ENCODE measurements at places on chromosomes 7 and 10.
A peak's percentile ranks its signal among the peaks of the same experiment; 100 is the strongest.

DNA sequence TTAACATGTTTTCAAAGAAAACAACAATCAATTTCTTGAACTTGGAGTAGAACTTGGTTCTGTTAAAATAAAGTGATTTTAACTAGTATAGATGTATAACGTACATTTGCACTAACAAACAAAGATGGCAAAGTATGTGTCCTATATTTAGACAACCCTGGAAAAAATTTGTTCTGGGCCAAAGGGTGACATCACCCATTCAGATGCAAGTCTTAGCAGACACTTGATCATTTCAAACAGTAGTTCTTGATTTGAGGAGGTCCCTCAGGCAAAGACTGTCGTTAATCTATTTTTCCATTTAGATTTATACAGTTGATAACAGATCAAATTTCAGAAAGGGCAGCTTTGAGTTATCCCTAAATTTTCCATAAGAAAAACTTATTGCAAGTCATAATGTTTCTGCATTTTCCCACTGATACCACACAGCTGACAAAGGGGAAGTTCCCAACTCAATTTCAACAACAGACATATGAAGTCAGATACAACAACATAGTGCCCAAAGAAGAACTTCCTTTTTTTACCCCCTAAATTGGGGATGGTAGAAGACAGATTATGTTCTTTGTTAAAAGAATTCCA is 5.2 kb downstream of the NMT2 start:
- DNase-seq = no peak

- no peak for DNase-seq
Observed at GRCh38 chr7:77306231-77307067, 106.8 kb upstream of the FGL2 start.

DNA sequence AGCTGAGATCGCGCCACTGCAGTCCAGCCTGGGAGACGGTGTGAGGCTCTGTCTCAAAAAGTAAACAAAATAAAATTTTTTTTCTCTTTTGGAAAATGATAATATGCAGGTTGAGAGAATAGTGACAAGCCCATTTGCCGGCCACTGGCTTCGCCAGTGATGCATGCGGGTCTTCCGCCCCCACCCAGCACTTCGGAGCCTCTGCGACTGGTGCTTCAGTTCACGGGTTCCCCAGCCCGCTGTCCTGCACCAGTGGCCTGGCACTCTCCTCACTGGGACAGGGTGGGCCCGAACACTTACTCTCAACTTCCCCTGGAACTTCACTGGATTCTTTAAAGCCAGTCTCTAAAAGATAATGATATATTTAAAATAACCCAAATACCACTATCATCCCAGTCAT is 2.7 kb downstream of the SUN1 start:
- no peak for DNase-seq

GRCh38 chr10:48306870-48307710 is 613 bp downstream of the MAPK8 start:
- no peak for DNase-seq

- no peak for DNase-seq
Observed at GRCh38 chr10:24826009-24826408, 102.3 kb upstream of the ARHGAP21 start.

- no peak for DNase-seq
Observed at GRCh38 chr10:17240096-17240495, 12.1 kb downstream of the VIM start.

DNA sequence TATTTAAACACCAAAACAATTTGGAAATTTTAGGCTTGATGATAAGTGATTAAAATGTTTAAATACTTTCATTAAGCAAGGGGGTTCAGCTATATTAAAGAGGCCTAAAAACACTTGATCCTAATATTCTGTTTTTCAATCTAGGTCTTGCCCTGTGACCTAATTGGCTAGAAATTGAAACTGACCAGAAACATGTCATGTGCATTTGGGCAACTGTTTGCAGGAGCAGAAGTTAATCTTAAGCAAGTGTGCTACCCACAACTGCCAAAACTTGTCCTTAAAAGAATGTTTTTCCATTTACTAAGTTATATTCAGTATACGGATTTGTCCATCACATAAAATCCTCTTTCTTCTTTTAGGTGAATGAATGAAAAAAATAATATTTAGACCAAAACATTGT is 167.3 kb downstream of the PPP1R3A start:
- no peak for DNase-seq

DNA sequence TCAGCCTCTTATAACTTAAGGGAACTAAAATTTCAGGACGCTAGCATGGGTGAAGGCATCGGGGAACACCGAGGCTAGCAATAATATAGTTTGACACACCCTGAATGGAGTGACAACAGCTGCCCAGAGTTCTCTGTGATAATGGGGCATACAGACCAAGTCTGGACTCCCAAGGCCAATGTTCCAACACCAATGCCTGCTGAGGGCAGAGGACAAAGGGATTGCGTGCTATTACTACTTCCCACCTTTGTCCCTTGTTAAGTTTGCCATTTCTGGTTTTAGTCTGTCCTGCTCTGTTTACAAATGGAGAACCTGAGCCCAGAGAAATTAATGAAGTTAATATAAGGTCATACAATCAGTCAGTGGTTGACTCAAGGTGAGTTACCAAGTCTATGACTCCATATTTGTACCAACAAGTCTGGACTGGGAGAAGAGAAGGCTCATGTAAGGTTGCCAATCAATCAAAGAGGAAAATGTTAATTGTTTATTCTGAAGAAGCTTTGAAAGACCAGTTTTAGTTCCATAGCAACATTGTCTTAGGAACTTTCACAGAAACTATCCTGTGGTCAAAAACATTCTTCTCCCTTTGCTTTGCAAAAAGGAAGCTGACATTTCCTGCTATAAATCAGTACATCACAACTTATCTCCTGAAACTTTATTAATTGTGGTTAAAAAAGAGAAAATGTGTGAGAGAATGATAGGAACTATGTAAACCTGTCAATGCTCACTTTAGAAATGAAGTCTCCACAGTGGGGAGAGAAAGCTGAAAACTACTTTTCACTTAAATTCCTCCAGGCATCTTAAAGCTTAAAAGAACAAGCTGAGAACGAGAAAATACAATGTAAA is 74.5 kb downstream of the CCDC6 start:
- no peak for DNase-seq

DNA sequence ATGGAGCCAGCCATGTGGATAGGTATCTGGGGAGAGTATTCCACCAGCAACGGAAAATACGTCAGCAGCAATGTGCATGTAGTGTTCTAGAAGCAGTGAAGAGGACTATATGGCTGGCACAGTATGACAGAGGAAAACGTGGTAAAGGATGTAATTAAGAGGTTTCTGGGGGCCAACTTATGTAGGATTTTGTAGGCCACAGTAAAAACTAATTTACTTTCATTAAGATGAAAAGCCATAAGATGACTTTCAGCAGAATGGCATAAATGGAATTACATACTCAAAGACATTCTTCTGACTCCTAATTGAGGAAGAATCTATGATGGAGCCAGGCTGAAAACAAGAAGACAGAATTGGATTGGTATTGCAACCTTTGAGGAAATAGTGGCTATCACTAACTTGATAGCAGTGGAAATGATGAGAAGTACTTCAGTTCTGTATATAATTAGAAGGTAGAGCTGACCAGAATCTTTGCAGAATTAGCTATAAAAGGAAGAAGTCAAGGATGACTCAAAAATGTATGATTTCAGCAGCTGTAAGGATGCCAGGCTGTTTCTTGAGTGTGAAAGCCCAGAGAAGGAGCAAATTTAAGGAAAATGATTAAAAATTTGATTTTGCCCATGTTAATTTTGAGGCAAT is 156.7 kb downstream of the MBL2 start:
- no peak for DNase-seq

- DNase-seq = no peak
Observed at GRCh38 chr10:129472696-129473555, 5.9 kb downstream of the MGMT start.

DNA sequence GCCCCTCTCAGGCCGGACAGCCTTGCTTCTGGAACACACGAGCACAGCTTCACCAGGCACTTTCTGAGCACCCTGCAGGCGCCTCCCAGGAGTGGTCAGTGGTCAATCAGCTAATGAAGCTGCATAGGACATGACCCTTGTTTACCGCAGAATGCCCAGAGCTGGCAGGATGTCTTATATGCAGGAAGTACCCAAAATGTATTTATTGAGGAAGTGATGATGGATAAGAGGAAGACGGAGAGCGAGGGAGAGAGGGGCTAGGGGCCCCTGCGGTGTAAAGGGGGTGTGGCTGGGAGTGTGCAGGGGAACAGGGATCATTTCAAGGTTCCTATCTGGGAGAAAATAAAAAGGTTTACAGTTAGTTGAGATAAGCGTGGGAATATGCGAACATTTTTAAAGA is 3.3 kb downstream of the CYP2E1 start:
- no peak for DNase-seq

DNA sequence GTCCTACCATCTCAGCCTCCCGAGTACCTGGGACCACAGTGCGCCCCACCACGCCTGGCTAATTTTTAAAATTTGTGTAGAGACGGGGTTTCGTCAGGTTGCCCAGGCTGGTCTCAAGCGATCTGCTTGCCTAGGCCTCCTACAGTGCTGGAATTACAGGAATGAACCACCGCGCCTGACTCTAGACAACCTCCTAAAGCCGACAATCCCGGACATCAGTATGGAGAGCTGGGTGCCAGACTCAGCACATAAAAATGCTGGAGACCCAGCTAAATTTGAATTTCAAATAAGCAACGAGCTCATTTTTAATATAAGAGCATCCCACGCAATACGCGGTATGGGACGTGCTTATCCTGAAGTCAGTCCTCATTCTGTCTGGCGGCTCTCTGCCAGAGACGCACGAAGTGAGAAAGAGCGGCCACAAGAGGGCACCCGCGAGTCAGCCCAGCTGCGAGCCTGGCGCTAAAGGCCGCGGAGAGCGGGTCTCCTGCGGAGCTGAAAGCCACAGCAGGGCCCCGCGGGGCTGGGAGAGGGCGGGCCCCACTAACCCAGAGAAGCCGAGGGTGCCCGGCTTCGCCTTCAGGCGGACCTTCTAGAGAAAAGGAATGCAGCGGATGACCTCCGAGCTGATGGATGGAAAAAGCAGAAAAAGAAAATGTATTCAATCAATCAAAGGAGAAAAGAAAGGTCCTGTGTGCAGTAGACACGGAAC is 7.0 kb downstream of the CALY start:
- DNase-seq = peak; percentile 52

DNA sequence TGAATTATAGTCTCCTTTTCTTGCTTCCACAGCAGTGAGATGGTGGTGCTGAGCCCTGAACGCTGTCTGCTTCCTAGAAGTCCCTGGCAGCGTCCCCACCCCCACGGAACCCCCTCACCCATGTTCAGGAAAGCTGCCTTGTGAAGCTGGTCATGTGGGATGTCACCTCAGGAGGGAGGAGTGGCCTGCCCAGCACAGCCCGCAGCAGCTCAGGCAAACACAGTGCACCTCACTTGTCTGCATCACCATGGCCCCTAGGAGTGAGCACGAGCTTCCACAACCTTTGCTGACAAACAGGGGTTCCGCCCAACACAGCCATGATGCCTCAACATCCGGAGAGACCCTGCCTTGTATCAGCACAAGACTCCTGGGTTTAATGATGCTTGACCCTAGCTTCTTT is 508.9 kb downstream of the RPS24 start:
- no peak for DNase-seq

- no peak for DNase-seq
Observed at GRCh38 chr7:101111261-101111660, 15.6 kb upstream of the SERPINE1 start.

DNA sequence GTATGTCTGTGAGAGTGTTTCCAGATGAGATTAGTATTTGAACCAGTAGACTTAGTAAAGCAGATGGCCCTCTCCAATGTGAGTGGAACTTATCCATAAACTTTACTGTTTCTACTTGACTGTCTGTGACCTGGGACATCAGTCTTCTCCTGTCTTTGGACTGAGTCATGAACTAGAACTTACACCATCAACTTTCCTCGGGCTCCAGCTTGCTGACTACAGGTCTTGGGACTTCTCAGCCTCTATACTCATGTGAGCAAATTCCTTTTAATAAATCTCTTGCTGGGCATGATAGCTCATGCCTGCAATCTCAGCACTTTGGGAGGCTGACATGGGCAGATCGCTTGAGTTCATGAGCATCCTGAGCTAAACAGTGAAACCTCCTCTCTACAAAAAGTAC is 25.7 kb upstream of the WAPL start:
- DNase-seq = no peak

GRCh38 chr10:26445411-26446031 is 7.4 kb downstream of the APBB1IP start:
- DNase-seq = no peak

GRCh38 chr10:61819208-61819607 is 82.3 kb upstream of the ARID5B start:
- no peak for DNase-seq

DNA sequence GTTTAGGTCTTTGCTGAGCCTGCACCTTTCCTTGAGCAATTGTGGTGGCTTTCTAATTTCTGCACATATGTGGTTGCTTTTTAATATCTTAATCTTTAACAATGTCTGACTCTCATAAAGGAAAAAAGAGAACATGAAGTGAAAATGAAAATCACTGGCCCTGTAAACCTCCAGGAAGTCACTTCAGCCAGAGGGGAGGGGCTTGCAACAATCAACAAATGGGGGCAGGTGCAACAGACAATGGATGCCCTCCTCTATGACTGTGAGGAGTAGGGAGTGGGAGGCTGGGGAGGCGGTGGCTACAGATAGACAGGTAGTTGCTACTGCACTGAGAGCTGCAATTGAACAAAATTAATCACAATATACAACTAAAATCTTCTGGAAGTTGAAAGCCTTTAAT is 1377.4 kb downstream of the XPNPEP1 start:
- no peak for DNase-seq

GRCh38 chr10:119139464-119140067 is 25.9 kb downstream of the SFXN4 start:
- no peak for DNase-seq

- DNase-seq = no peak
Observed at GRCh38 chr7:28311670-28312069, 100.6 kb upstream of the CREB5 start.

GRCh38 chr10:36533316-36533715 is 592.1 kb upstream of the ANKRD30A start:
- no peak for DNase-seq

DNA sequence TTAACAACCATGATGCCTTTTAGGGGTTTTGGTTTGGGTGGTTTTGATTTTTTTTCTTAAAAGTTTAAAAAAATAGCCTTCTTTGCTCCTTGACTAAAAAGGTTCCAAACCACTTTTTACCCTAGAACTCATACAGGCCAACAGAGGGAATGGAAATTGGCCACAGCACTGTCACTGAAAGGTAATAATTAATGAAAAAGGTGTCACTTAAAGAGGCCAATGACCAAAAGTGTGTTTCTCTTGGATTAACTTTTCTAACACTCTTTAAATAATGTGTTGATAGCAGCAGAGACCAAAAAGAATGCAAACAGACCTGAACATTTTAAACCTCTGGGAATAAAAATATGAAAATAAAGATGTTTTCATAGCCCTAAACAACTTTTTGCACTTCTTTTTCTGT is 221.1 kb upstream of the TCF7L2 start:
- DNase-seq = no peak

Measured in AG04449 (cell line).